ENCODE measurements at places on chromosomes 11 and 22. TPM values are rescaled to one million over a fixed set of nuclear protein-coding genes. Genes with fewer than 3 reads are reported as not detected.

Gene OR8B2
- total RNA-seq: not detected

Gene HOATZ
- not detected for total RNA-seq

Gene SYT7
- total RNA-seq: 1.8 TPM

Gene DGCR6
- not detected for total RNA-seq

Gene FAT3
- 2.8 TPM for total RNA-seq

Gene NLRP14
- total RNA-seq: not detected

Gene OR2AG2
- total RNA-seq: 0.43 TPM

Gene OR5B21
- not detected for total RNA-seq

Gene PAX6
- total RNA-seq: not detected

Gene FBXO3
- total RNA-seq: 11.8 TPM

Gene FADD
- total RNA-seq: 22.2 TPM

Gene PIK3IP1
- 16.4 TPM for total RNA-seq

Gene SCN3B
- total RNA-seq: 4.7 TPM

DNA sequence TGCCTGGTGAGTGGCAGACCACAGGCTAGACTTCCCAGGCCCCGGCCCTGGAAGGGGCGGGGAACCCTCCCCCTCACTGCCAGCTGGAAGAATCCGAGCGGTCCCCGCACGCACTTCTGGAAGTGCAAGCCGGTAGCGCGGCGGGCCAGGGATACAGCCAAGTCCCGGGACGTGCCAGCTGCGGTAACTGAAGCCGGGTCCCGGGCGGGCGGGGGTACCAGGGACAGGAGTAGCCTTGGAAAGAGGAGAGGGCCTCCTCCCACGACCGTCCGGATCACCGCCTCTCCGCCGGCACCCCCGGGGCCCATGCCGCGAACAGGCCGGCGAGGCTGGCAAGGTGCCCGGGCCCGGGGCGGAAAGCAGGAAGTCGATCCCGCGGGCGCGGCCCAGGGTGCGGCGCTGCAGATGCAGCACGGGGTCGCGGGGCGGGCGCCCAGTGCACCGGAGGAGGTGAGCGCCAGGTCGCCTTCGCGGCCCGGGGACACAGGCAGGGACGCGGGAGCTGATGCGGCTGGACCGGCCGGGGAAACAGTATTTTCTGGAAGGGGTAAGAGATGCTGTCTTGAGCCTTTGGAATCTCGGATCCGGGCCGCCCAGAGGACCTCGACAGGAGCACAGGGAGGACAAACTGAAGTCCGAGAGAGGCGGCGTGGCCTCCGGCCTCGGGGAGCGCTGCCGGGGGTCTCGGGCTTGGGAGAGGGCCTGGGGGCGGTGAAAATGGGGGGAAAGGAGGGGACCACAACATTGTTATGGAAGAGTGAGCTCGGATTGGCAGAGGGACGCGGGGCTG lies 783 bp upstream of the SLC35C1 start:
- DNase-seq: peak; percentile 34

DNA sequence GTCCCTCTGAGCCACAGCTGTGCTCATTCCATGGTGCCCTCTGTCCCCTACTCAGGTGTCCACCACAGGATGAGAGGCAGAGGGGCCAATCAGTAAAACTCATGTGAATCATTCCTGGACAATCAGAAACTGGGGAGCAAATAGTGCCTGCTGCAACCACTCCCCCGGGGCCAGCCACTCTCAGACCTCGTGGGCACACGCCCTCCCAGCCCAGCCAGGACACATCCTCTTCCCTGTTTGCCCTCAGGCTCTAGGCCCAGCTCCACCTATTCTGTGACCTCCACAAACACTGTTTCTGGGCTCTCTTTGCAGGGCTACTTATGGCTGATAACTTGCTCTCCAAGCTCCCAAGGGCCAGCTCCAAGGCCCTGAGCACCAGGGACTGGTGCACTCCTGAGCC lies 14.0 kb upstream of the KCTD14 start:
- no peak for DNase-seq

DNA sequence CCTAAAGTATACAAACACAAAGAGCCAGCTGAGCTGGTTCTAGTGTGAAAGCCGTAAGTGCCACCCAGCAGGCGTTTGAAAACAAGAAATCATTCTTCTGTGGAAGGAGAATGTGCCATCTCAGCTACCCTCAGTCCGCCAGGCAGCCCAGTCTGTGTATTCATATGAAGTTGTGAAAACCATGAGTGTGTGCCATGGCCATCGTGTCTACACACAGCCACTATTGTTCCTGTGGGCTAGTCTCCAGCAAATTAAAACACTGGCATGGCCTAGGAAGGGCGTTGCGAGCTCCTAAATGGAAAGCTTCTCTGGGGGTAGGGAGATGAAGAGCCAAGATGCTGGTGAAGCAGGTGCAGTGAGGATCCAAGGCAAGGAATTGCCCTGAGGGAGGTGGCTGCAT lies 51.5 kb upstream of the HORMAD2 start:
- DNase-seq: no peak

GRCh38 chr11:65777821-65778361 lies 2.9 kb downstream of the AP5B1 start:
- DNase-seq: no peak

GRCh38 chr11:91495837-91496236 lies 728.8 kb upstream of the FAT3 start:
- no peak for DNase-seq

DNA sequence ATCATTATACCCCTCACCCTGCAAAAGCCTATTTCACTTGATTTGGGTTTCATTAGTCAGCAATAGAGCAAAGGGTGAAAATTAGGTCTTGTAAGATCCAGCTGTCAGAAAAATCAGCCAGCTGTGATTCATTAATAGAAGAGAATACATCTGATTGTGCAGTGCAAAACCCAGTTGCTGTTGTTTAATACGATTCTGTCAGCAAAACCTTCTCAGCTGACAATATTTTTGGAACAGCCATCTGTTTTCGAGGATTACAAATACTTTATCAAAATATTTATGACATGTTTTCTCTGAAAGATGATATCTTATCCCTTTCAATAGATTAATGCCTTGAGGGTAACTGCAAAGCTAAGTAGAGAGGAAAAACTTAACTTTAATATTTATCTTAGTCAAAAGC lies 1354.0 kb upstream of the RAG2 start:
- DNase-seq: no peak

DNA sequence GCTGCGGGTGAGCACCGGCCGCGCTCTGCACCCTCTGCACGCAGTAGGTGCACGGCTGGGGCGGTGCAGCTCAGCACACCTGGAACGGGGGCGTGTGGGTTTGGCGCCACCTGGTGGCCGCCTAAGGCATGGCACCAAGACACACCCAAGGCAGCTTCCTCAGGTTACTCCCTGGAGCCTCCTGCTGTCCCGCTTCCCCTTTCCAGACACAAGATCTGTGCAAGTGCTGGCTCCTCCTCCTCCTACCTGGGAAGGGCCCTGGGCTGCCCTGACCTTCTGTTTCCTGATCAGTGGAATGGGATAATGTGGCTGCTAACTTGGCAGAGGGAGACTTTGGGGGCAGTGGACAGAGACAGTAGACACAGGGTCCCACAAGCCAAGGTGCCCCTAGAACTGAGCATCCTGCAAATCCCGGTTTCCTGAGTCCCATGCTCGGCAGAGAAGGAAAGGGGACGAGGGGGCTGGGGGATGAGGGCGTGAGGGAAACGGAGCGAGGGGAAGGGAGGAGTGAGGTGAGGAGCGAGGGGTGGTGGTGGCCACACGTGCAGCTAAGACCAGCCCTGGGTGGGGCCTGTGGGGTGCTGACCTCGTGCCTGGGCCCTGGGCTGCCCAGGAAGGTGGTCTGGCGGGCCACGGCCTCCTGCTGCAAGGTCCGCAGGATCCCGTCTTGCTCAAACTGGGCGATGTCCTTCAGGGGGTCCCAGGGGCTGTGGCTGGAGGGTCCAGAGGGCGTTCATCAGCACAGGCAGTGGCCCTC lies 34.8 kb upstream of the CARS1 start:
- DNase-seq: no peak

DNA sequence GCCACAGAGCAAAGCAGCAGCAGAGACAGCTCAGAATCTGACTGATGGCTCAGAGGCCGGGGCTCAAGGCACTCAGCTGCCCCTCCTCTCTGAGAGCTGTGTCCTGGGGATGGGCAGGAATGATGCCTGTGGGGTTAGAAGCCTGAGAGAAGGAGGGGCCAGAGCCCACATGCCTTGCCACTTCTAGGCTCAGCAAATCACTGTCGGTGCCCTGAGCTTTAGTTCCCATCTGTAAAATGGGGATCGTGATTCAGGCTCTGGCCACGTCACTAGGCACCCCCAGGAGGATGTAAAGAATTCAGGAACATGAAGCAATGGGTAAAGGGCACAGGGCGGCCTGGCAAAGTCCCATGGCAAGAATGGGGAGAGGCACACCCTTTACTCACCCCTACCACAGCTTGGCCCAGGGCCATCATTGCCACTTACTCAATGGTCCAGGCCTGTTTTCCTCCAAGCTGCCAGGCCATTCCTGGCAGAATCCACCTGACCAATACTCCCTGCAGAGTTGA lies 3.4 kb upstream of the CDC42EP2 start:
- DNase-seq: no peak

DNA sequence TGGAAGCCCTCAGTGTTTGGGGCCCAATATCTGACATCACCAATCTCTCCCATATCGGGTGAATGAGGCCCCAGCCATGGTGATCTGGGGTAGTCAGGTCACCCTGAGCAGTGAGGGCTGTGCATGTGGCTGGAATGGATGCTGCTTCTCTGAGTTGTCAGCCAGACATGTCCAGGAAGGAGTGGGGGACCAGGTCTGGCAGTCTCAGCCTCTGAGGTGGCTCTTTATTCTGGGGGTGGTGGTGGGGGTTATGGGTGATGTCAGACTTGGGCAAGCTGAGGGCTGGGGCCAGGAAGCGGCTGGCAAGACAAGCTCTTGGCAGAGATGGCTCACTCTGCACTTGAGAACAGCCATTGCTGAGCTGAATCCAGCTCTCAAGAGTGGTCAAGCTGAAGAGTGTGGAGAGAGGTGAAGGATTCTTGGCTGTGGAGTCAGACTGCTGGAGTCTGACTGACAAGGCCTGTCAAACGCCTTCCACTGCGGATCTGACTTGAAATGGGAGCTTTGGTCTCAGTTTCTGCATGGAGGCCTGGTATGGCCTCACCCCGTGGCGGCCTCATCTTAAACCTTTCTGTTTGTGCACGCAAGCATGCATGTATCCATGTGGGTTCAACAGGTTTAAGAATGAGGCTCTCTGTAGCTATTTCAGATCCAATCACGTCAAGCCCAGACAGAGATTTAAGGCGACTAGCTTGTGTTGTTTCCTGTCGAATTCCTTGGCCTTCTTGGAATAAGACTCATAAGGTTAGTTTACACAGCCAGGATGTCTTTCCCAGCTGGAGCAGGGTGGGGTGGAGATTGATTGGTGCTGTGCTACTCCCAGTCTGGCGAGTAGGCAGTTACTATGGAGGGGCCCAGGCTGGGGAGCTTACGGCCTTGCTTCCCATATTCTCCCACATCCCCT lies 83.9 kb upstream of the TIMP3 start:
- DNase-seq: no peak

- DNase-seq: no peak
These were observed 12.7 kb downstream of the ANO3 start for GRCh38 chr11:26344647-26345046.
